D721Med (cell line): ENCODE measurements at places on chromosomes 6 and 20.

DNA sequence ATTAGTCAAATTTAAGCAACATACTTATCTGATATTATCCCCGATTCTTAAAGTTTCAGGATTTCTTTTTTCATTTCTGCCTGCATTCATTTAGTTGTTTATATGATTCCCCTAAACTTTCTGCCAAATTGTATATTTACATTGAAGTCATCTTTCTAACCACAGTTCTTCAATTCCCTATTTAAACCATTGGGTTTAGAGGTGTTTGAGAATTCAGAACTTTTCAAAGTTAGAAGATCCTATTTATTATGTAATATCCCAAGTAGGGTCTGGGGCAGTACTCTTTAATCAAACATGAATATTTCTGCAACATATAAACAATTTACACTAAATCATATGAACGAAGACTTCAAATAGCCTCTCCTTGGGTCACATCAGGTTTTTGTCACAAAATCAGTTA lies 52.9 kb downstream of the KLHL31 start:
- DNase-seq, result no peak

DNA sequence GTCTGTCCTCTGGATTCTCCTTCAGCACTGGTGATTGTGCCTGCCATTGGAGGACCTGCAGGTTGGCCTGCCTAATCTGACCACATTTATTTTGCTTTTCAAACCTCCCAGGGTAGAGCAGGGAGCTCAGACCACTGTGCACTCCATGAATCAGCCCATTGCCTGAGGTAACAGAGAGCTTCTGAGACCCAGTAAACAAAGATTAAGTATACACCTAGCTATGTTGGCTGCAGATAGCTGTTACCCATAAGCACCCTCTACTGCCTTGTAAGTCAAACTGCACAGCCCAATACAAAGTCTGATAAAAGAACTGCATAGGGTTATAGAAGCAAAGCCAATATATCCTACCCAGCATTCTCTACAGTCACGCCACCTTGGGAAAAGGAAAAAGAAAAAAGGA lies 338.7 kb downstream of the HTR1B start:
- DNase-seq, result no peak

DNA sequence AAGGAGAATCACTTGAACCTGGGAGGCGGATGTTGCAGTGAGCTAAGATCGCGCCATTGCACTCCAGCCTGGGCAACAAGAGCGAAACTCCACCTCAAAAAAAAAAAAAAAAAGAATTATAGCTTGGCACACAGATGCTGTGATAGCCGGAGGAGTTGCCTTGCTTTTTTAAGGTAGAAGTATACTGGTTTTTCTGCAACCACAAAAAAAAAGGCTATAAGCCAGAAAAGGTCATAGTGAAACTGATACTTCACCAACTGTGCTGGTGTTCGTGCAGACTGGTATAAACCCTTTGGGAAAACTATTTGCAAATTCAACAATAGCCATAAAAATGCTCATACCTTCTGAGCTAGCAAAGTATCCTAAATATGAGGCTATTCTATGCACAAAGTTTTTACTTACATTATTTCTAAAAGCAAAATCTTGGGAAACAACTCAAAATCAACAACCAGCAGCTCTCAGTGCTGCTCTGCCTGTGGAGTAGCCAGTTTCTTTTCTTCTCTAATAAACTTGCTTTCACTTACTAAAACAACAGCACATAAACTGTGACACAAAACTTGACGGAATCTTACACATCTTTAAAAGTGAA lies 44.0 kb downstream of the B4GALT5 start:
- DNase-seq, result no peak

DNA sequence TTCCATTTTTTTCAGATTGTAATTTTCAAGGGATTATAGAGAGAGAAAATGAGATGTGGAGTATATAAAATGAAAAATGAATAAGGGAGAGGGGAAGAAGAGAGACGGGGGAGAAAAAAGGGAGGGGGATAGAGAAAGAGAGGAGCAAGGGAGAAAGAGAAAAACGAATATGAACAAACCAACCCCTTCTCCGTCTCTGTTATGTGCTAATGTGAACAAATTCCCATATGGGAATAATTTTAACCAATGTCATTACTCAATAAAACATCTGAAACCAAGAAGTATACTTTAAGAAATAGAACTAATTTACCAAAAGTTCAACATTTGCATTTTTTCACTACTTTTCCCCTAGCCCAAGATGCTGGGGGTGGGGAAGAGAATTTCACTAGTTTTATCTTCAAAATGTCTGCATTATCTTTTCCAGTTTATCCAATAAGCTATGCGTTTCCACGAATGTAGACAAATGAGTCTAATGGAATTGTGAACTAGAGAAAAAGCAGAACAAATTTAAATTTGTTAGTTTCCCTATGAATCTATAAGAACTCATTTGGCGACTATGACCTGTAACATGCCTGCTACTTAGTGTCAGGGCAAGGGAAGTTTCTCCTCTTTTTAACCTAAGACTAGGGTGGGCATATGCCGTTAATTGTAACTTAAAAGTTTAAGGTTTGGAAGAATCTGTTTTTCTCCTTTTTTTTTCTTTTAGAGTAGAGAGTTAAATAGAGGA lies 286.3 kb downstream of the BTBD9 start:
- DNase-seq, result no peak

GRCh38 chr20:584161-584970 lies 25.7 kb downstream of the TCF15 start:
- DNase-seq, result no peak

DNA sequence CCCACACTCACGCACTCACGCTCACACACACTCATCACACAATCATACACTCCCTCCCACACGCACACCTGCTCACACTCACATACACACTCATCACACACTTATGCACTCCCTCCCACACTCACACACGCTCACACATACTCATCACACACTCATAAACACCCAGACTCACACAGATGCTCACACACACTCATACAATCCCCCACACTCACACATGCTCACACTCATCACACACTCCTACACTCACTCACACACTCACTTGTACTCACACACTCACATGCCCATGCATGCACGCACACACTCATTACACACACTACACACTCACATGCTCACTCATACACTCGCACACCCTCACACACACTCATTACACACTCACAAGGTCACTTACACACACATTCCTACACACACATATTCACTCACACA lies 131.1 kb upstream of the PDE10A start:
- no peak for DNase-seq

- DNase-seq, result no peak
These were observed 106.8 kb upstream of the SIRPG start for GRCh38 chr20:1764136-1765033.

DNA sequence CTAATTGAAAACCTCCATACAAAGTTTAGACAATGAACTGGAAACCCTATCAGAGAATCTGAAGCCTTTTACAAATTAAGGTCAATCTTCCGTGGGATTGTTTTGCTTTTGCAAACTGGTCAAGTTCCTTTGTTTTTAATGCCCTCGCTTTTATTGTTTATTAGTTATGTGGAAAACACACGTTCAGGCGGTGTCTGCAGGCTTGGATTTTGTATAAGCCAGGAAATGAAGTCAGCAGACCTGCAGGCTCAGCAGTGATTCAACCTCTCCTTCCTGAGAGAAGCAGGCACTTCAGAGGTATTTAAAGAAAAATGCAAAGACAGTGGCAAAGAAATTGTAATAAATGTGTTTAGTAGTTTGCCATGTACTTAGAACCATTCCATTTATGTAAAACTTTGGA lies 103.4 kb upstream of the PDE10A start:
- DNase-seq, result no peak

DNA sequence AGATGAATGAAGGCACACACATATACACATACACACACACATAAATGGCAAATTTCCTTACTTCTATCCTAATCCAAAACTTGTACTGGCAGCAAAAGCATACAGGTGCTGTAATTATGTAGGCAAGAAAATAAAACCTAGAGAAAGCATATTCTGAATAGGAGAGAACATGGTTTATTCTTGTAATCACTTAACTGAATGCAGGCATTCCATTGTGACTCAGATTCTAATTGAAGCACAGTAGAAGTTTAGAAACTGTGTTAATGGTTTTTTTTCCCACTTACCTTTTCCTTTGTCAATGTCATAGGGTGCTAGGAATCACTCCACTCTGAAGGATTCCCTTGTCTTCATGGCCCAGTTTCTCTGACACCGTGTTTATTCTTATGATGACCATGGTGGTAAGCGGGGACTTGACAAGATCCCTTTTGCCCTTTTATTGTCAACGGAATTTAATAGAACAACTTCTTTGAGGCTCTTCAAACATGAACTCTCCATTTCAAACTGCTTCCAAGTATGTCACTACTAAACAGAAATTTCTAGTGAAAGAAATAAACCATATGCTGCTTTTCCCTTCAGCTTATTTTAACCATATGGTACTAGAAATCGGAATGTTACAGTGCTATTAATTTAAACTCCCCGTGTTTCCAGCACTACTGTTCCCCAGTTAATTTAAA lies 164.2 kb downstream of the OGFRL1 start:
- no peak for DNase-seq

GRCh38 chr20:37816726-37817125 lies 86.2 kb upstream of the VSTM2L start:
- no peak for DNase-seq

DNA sequence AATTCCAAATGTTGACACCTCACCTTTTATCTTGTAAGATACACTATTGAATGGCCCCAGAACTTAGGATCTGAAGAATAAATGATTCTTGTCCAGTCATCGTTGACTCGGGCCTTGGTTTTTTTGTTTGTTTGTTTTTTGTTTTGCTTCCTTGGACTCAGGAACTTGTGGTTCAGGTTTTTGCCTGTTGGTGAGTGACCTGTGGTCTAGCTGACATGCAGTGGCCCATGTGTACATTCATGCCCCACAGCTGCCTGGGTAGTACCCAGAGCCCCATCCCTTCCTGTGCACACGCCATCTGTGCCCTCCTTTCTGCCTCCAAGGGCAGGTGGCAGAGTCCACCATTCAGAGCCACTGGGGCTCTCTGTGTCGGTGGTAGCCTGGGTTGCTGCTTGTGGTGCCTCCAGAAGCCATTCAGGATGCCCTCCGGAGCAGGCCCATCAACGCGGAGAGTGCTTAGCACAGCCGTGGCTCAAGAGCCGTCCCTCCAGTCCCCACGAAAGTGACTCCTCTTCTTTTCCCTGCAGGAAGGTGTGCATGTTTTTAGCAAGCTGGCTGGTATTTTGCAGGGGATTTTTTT lies 85.9 kb downstream of the SYNJ2 start:
- no peak for DNase-seq

DNA sequence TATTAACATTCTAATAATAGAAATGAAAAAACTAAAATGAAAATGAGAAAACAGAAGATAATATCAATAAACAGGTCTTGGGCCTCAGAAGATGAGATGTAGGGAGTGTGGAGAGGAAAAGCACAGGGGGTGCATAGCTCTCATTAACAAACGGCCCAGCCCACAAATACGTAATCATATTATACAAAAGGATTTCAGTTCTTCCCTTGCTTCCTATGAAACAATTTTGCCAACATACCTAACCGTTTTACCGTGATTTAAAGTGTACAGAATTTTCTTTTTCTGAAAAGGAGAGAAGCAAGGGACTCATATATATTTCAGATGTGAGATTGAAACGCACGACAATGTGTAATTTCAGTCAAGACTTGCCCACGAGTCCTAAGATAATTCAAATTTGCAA lies 136.0 kb downstream of the HFE start:
- no peak for DNase-seq

- no peak for DNase-seq
These were observed 19.7 kb upstream of the UTRN start for GRCh38 chr6:144265390-144265789.

- no peak for DNase-seq
These were observed 192.4 kb upstream of the ZNF217 start for GRCh38 chr20:53786071-53786444.

GRCh38 chr6:72348926-72349325 lies 272.9 kb upstream of the KCNQ5 start:
- DNase-seq, result no peak

DNA sequence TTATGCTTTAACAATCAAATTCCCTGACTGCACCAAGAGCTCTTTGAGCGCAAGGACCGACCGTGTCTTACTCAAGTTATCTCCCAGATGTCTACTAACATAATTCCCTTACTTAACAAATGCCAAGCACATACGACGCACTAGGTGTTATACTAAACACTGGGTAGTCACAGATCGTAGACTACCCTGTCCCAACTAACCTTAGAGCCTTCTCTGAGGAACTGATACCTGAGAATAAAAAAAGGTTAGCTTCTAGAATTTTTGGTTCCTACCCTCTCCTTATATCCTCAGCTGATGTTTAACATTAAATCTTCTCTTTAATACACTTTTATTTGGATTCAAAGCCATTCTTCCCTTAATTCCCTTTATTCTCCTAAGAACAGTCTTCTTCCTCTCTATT lies 38.5 kb downstream of the EPB41L2 start:
- DNase-seq, result no peak

DNA sequence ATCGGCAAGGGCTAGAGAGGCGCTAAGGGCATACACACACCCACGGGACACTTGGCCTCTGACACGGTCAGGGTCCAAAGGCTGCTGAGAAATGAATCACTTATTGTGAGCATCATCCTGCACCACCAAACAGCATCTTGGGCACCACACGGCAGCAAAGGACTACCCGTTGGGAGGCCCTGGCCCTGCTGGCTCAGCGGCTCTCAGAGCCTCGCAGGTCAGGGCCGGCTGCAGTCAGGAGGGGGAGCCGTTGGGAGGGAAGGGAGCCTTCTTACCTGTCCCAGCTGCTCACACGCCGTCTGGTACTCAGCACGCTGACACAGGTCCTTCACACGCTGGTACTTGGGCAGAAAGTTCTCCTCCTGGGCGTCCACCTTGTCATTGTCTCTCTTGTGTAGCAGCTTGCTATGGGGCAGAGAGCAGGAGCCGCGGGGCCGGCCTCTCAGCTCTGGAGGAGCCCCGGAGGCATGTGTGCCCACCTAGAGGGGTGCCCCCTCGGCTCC lies 109.0 kb downstream of the SULF2 start:
- no peak for DNase-seq

DNA sequence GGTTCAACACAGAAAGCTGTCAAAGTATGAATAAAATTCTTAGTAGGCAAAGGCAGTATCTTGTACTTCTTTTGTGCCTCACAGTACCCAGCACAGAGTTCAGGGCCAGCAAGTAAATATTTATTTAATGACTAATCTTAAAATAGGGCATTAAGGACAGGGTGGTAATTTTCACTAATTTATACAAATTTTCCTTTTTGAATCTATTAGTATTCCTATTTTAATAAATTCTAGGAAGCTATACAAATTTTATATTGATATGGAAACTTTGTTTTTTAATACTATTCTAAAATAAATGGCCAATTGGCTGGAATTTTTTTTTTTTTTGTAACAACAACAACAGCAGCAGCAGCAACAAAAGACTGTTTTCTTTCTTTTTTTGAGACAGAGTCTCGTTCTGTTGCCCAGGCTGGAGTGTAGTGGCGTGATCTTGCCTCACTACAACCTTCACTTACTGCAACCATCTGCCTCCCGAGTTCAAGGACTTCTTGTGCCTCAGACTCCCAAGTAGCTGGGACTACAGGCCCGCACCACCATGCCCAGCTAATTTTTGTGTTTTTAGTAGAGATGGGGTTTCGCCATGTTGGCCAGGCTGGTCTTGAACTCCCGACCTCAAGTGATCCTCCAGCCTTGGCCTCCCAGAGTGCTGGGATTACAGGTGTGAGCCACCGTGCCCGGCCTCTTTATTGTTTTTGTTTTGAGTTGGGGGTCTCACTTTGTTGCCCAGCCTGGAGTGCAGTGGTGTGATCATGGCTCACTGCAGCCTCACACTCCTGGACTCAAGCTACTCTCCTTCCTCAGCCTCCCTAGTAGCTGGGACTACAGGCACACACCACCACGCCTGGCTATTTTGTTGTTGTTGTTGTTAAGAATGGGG lies 85.2 kb downstream of the FKBP5 start:
- no peak for DNase-seq

GRCh38 chr6:41252401-41253169 lies 24.4 kb downstream of the TREML4 start:
- DNase-seq, result no peak
